ENCODE measurements at places on chromosomes 16 and 17. TPM values are rescaled to one million over a fixed set of nuclear protein-coding genes. Genes with fewer than 3 reads are reported as not detected.
A peak's percentile ranks its signal among the peaks of the same experiment; 100 is the strongest.

- peaks cover 11% of the 10 kb centered on the region for H3K4me1 ChIP-seq
- H3K27me3 ChIP-seq: peaks cover 16% of the 10 kb centered on the region
- DNase-seq: no peak
These were observed 46.2 kb downstream of the MEOX1 start for GRCh38 chr17:43615330-43616028.

DNA sequence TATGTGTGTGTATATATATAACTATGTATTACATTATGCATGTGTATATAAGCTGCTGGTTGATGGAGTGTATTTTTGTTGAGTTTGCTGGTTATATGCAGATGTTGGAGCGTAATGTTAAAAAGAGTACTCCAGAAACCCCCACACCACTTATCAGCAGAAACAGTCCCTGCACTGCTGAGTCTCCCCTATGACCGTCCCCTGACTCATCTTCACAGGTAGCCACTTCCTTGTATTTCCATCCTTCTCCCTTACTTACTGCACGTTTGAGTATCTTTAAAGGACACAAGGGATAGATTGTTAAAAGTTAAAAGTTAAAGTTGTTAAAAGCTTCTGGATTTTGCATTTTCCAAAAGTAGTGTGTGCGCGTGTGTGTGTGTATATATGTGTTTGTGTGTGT lies 853.9 kb upstream of the EEF2KMT start:
- no peak overlapping the region for H3K4me3 ChIP-seq
- H3K27me3 ChIP-seq: no peaks in the 10 kb centered on the region
- DNase-seq: no peak
- H3K36me3 ChIP-seq: no peaks in the 10 kb centered on the region
- H3K27ac ChIP-seq: no peak overlapping the region
- H3K4me1 ChIP-seq: no peaks in the 10 kb centered on the region

Gene PPP1R27
- 2.3 TPM for total RNA-seq

Gene TEX14
- 0.09 TPM for total RNA-seq

GRCh38 chr17:49817993-49818392 lies 29.5 kb downstream of the KAT7 start:
- no peak overlapping the region for H3K27ac ChIP-seq
- no peak for DNase-seq
- H3K27me3 ChIP-seq: no peaks in the 10 kb centered on the region
- no peaks in the 10 kb centered on the region for H3K4me1 ChIP-seq

Gene ICAM2
- total RNA-seq: 65.4 TPM

DNA sequence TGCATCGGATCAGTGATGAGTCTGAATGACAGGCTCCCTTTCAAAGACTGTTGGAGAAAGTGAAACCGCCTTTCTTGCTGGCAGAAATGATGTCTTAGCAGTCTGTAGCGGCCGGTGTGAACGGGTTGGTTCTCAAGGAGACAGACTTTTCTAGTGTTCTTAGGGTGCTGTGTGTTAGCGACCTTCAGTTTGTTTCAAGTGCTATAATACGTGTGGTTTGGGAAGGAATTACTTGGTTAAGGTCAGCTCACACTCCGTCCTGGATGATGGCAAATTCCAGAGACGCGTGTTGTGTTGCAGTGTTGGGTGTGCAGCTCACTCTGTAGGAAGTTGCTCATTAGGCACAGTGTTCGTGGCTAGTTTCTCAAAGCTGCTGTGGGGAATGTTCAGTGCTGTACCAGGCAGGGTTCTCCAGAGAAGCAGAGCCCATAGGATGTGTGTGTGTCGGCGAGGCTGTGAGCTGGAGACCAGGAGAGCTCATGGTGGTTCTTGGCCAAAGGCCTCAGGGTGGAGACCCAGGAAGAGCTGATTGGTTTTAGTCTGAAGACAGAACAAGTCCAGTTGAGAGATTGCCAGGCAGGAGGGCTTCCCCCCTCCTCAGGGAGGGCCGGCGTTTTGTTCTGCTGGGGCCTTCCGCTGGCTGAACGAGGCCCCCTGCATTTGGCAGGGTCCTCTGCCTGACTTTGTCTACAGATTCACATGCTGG lies 37.6 kb downstream of the ZNF750 start:
- H3K4me1 ChIP-seq: peaks cover 12% of the 10 kb centered on the region
- no peaks in the 10 kb centered on the region for H3K27me3 ChIP-seq
- H3K27ac ChIP-seq: no peak overlapping the region
- no peak for DNase-seq
- H3K4me3 ChIP-seq: no peak overlapping the region

Gene LPCAT2
- total RNA-seq: 15.0 TPM

Gene PRSS36
- 1.1 TPM for total RNA-seq

- no peak for DNase-seq
- no peak overlapping the region for H3K4me3 ChIP-seq
- H3K27me3 ChIP-seq: peaks cover 8% of the 10 kb centered on the region
- H3K27ac ChIP-seq: no peak overlapping the region
These were observed 15.5 kb upstream of the TMEM94 start for GRCh38 chr17:75440738-75441448.

Gene DNAI2
- not detected for total RNA-seq

DNA sequence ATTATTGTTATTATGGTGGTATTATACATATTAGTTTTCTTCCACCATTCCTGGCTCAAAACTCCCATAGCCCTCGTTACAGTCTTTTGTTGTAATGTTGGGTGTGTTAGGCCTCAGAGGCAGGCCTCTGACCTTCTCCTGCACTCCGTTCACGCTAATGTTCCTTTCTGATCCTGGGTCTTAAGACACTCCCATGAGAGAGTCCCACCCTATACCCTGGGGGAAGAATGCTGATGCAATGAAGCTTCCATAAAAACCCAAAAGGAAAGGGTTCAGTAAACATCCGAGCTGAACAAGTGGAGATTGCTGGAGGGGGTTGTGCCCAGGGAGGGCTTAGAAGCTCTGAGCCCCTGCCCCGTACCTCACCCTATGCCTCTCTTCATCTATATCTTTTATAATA lies 141.3 kb upstream of the NETO2 start:
- no peaks in the 10 kb centered on the region for H3K27me3 ChIP-seq
- no peak overlapping the region for H3K27ac ChIP-seq
- no peaks in the 10 kb centered on the region for H3K36me3 ChIP-seq
- H3K4me1 ChIP-seq: no peaks in the 10 kb centered on the region
- no peak overlapping the region for H3K4me3 ChIP-seq

Gene GAS7
- total RNA-seq: 0.33 TPM

GRCh38 chr16:15790458-15790857 lies 66.4 kb downstream of the MYH11 start:
- no peaks in the 10 kb centered on the region for H3K4me1 ChIP-seq
- no peak overlapping the region for H3K4me3 ChIP-seq
- no peak for DNase-seq
- no peaks in the 10 kb centered on the region for H3K36me3 ChIP-seq
- H3K27ac ChIP-seq: no peak overlapping the region

DNA sequence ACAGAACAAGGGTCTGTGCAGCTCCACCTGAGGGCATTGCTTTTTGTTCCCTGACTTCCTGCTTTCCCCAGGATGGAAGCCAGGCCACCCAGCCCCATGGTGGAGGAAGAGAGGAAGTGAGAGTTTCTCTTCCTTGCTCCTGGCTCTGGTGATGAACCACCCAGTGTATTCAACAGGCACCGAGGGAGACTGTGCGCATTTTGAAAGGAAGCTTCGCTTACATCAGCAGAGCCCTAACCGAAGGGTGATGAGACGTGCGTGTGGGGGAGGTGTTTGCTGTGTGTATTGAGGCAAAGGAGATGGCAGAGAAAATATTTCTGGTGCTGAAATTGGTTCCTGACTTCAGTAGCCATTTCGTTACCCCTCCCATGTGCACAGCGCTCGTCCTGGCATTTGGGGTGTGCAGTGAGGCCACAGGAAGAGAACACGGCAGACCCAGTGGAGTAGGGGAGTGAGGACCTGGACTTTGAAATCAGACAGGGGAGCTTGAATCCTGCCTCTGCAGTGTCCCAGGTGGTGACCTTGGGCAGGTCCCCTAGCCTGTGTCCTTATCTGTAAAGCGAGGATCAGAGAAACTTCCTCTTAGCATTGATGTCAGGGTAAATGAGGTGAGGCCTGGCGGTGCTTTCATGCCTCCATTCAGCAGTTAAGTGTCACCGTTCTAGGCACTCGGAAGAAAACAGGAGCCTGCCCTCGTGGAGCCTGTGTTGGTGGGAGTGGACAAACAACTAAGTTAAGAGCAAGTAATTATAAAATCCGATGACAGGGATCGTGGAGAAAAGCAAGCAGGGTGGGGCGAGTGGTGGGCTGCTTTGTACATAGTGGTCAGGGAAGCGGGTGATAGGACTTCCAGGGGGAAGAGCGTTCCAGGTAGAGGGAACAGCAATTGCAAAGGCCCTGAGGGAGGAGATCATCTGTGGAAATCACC lies 7.4 kb downstream of the CMIP start:
- H3K27ac ChIP-seq: peak overlapping the region; percentile 80
- no peaks in the 10 kb centered on the region for H3K27me3 ChIP-seq
- peaks cover 68% of the 10 kb centered on the region for H3K4me1 ChIP-seq
- peak overlapping the region; percentile 10 for H3K4me3 ChIP-seq
- DNase-seq: peak; percentile 72

- no peak for DNase-seq
- H3K36me3 ChIP-seq: no peaks in the 10 kb centered on the region
- peaks cover 3% of the 10 kb centered on the region for H3K27me3 ChIP-seq
- no peak overlapping the region for H3K4me3 ChIP-seq
- H3K4me1 ChIP-seq: peaks cover 15% of the 10 kb centered on the region
- no peak overlapping the region for H3K27ac ChIP-seq
These were observed 37.0 kb upstream of the SNN start for GRCh38 chr16:11631214-11631613.

- no peaks in the 10 kb centered on the region for H3K4me1 ChIP-seq
- H3K27me3 ChIP-seq: no peaks in the 10 kb centered on the region
- H3K4me3 ChIP-seq: no peak overlapping the region
These were observed 36.2 kb upstream of the PPM1D start for GRCh38 chr17:60563743-60564142.

DNA sequence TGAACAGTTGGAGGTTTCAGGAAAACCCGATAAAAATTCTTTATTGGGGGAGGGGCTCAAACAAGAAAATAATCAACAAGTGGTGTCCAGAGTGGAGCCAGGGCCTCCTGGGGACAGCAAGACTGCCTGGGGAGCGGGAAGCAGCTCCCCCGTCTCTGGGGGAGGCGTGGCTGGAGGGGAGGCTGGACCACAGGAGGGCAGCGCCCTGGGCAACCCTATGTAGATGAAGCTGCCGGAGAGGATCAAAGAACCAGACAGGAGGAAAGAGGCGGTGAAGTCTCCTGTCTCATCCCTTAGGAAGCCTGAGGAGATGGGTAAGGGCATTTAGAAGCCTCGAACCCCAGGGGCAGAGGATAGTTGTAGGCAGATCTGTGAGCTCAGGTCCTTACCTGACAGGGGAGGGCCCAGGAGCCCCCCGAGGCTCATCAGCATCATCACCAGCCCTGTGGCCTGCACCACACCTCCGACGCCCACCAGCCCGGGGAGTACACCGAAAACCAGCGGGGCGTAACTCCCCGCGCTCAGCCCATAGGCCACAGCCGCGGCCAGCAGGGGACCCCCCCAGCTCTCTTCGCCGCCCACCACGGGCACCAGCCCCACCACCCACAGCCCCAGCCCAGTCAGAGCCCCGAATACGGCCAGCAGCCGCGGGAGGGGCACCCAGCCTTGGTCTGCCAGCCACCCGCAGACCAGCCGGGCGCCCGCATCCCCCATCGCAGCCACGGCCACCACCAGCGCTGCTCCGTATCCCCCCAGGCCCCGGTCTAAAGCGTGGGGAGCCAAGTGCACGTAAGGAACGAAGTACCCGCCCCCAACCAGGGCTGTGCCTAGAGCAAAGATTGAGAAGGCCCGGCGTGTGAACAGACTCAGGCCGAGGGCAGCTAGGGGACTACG lies 2.0 kb downstream of the SLC16A11 start:
- H3K4me3 ChIP-seq: no peak overlapping the region
- DNase-seq: no peak
- no peak overlapping the region for H3K27ac ChIP-seq
- H3K27me3 ChIP-seq: no peaks in the 10 kb centered on the region
- peaks cover 33% of the 10 kb centered on the region for H3K4me1 ChIP-seq

Measured in K562 (cell line).